ENCODE measurements at places on chromosomes 5 and 9. TPM values are rescaled to one million over a fixed set of nuclear protein-coding genes. Genes with fewer than 3 reads are reported as not detected.

BARHL1 gene
- total RNA-seq: not detected

PCDHB3 gene
- 0.38 TPM for total RNA-seq

FOXD4L6 gene
- total RNA-seq: not detected

COL15A1 gene
- 3.5 TPM for total RNA-seq

PCDHB15 gene
- total RNA-seq: 1.0 TPM

INPP5E gene
- 13.6 TPM for total RNA-seq

ABCA1 gene
- 38.0 TPM for total RNA-seq

GARNL3 gene
- 8.2 TPM for total RNA-seq

INSYN2B gene
- 0.76 TPM for total RNA-seq

C9orf153 gene
- total RNA-seq: not detected

HMGXB3 gene
- 41.7 TPM for total RNA-seq

THG1L gene
- total RNA-seq: 17.6 TPM

MTAP gene
- 30.8 TPM for total RNA-seq

SLC23A1 gene
- total RNA-seq: 0.38 TPM

SERF1A gene
- 8.6 TPM for total RNA-seq

MUSK gene
- total RNA-seq: not detected

FAM120A gene
- 78.7 TPM for total RNA-seq

SLC1A3 gene
- total RNA-seq: 1.5 TPM

TRPM6 gene
- total RNA-seq: under 0.01 TPM

TEX48 gene
- not detected for total RNA-seq

SHISAL2B gene
- total RNA-seq: not detected

TNFSF15 gene
- total RNA-seq: 0.25 TPM

MCTP1 gene
- 23.7 TPM for total RNA-seq

UBE2QL1 gene
- not detected for total RNA-seq

HMHB1 gene
- not detected for total RNA-seq

OR1K1 gene
- not detected for total RNA-seq

CBY3 gene
- 0.81 TPM for total RNA-seq

REXO4 gene
- 16.6 TPM for total RNA-seq

RETREG1 gene
- 6.0 TPM for total RNA-seq

AGXT2 gene
- not detected for total RNA-seq

CDH6 gene
- 137 TPM for total RNA-seq

TAF11L5 gene
- total RNA-seq: not detected

LCN12 gene
- total RNA-seq: 1.6 TPM

DPYSL3 gene
- total RNA-seq: 275 TPM

SPATA31E1 gene
- total RNA-seq: not detected

PCDHA1 gene
- total RNA-seq: 0.16 TPM

RANBP3L gene
- total RNA-seq: not detected

STC2 gene
- 24.3 TPM for total RNA-seq

CD180 gene
- not detected for total RNA-seq

PPP2R2B gene
- total RNA-seq: 11.5 TPM

WNT8A gene
- total RNA-seq: not detected

ZNF883 gene
- total RNA-seq: 2.4 TPM

POLE3 gene
- total RNA-seq: 20.5 TPM

SAXO1 gene
- total RNA-seq: 0.51 TPM

GABRG2 gene
- not detected for total RNA-seq

PCDHGC5 gene
- 0.33 TPM for total RNA-seq

ARL14EPL gene
- total RNA-seq: not detected

LCP2 gene
- not detected for total RNA-seq

DIPK1B gene
- total RNA-seq: 18.1 TPM

SELENOP gene
- 0.65 TPM for total RNA-seq

ECM2 gene
- total RNA-seq: 0.13 TPM

AGGF1 gene
- 27.8 TPM for total RNA-seq

LCN2 gene
- total RNA-seq: not detected

NMRK1 gene
- total RNA-seq: 18.8 TPM

SLC36A2 gene
- total RNA-seq: not detected

SGCD gene
- 0.76 TPM for total RNA-seq

PPP3R2 gene
- total RNA-seq: not detected

PTGES gene
- total RNA-seq: 5.1 TPM
